A549 treated with Hydrocortisone at 1 μM for 4 hours (cell line): ENCODE measurements at places on chromosomes 11 and 22. TPM values are rescaled to one million over a fixed set of nuclear protein-coding genes. Genes with fewer than 3 reads are reported as not detected.

FXYD6 gene
- total RNA-seq = 0.30 to 0.50 TPM (median 0.39 TPM) in 5 replicates

NXPE4 gene
- total RNA-seq = not detected in 5 replicates

BACE1 gene
- 8.5 to 11.1 TPM (median 10.9 TPM) in 5 replicates for total RNA-seq

INS gene
- total RNA-seq = not detected in 5 replicates

MMP8 gene
- not detected in 5 replicates for total RNA-seq

TRIM48 gene
- total RNA-seq = not detected in 5 replicates
